ENCODE measurements at places on chromosomes 1 and 21. TPM values are rescaled to one million over a fixed set of nuclear protein-coding genes. Genes with fewer than 3 reads are reported as not detected.

Gene ATP1A4
- not detected for total RNA-seq

Gene CLCA4
- not detected for total RNA-seq

Gene CADM3
- not detected for total RNA-seq

GRCh38 chr1:213960963-213961362, 26.8 kb upstream of the PROX1 start:
- H3K36me3 ChIP-seq = no peaks in the 10 kb centered on the region
- H3K27ac ChIP-seq = no peak overlapping the region
- peaks cover 3% of the 10 kb centered on the region for H3K27me3 ChIP-seq
- H3K4me3 ChIP-seq = no peak overlapping the region
- H3K4me1 ChIP-seq = no peaks in the 10 kb centered on the region

GRCh38 chr1:226987623-226988333, 47.7 kb downstream of the COQ8A start:
- H3K27ac ChIP-seq = no peak overlapping the region
- no peak overlapping the region for H3K4me3 ChIP-seq
- no peaks in the 10 kb centered on the region for H3K27me3 ChIP-seq

Gene RASAL2
- not detected for total RNA-seq

- H3K27ac ChIP-seq = no peak overlapping the region
- H3K4me3 ChIP-seq = no peak overlapping the region
- H3K27me3 ChIP-seq = no peaks in the 10 kb centered on the region
- DNase-seq = no peak
- no peaks in the 10 kb centered on the region for H3K36me3 ChIP-seq
These were observed 39.7 kb upstream of the SLC2A1 start for GRCh38 chr1:42998386-42998785.

GRCh38 chr1:159968901-159969300, 14.9 kb upstream of the SLAMF9 start:
- H3K27me3 ChIP-seq = peaks cover 41% of the 10 kb centered on the region
- DNase-seq = no peak
- H3K36me3 ChIP-seq = no peaks in the 10 kb centered on the region
- H3K4me3 ChIP-seq = no peak overlapping the region

GRCh38 chr1:175364424-175365076, 172.0 kb upstream of the KIAA0040 start:
- peaks cover 9% of the 10 kb centered on the region for H3K4me1 ChIP-seq
- DNase-seq = no peak
- no peak overlapping the region for H3K27ac ChIP-seq
- H3K36me3 ChIP-seq = no peaks in the 10 kb centered on the region
- H3K4me3 ChIP-seq = no peak overlapping the region

Gene HOOK1
- 1.6 TPM for total RNA-seq

DNA sequence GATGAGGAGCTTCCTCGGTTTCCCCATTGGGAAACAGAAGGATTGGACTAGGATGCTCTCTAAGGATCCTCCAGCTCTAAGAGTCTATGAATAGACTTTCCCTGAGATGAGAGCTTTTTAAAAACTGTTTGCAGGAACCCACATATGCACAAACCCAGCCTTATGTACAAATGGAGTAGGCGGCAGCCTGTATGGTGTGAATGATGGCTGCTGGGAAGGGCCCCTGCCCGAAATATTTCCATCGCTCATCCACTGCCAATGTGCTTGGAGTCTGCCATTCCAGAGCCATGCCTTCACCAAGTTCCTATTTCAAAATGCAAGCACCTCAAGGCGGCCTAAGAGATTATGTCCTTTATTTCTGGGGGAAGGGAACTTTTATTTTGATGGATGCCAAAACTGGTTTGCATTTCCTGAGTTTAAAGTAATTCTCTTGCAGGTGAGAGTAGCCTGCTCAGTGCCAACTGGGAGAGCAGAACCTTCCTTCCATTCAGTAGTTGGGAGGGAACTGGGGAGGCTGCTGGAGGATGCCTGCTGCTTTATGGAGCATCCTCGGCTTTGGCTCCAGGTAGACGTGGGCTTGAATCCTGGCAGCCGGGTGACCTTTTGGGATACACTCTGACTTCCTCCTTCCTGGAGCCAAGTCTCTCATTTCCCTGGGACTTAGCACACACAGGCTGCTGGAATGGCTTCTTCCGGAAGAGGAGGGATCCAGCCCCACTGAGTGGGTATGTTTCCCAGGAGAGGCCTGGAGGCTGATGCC, 165.9 kb downstream of the ACTL8 start:
- no peaks in the 10 kb centered on the region for H3K4me1 ChIP-seq
- H3K36me3 ChIP-seq = no peaks in the 10 kb centered on the region
- no peak overlapping the region for H3K27ac ChIP-seq
- DNase-seq = no peak
- no peaks in the 10 kb centered on the region for H3K27me3 ChIP-seq

Gene WNT4
- not detected for total RNA-seq

- H3K4me1 ChIP-seq = no peaks in the 10 kb centered on the region
- H3K27ac ChIP-seq = no peak overlapping the region
- no peaks in the 10 kb centered on the region for H3K36me3 ChIP-seq
- H3K4me3 ChIP-seq = no peak overlapping the region
These were observed 49.7 kb downstream of the APP start for GRCh38 chr21:26120828-26121227.

GRCh38 chr1:53558739-53559315, 99.6 kb downstream of the DMRTB1 start:
- DNase-seq = no peak
- peaks cover 13% of the 10 kb centered on the region for H3K4me1 ChIP-seq
- H3K4me3 ChIP-seq = no peak overlapping the region
- H3K36me3 ChIP-seq = no peaks in the 10 kb centered on the region
- peaks cover 12% of the 10 kb centered on the region for H3K27me3 ChIP-seq
- no peak overlapping the region for H3K27ac ChIP-seq
